ENCODE measurements at places on chromosomes 1 and 21.

GRCh38 chr1:219412772-219413171 is 200.1 kb downstream of the ZC3H11B start:
- no peak for DNase-seq

DNA sequence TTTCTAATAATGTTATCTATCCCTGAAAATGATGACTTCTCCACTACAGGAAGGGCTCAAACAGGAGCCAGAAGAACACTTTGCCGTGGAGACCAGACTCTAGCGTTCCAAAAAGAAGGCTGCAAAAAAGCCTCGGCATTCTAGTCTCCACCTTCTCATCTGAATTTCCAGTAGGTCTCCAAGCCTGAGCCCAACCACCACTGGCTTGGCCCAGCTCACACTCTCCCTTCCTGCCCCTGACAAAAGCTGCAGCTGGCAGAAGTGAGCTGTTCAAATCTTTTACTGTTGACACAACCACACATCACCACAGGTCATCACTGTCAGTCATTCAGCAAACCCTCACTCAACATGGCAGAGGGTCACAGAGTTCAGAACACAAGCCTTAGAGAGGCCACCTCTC is 69.3 kb downstream of the CAMK2N1 start:
- no peak for DNase-seq

DNA sequence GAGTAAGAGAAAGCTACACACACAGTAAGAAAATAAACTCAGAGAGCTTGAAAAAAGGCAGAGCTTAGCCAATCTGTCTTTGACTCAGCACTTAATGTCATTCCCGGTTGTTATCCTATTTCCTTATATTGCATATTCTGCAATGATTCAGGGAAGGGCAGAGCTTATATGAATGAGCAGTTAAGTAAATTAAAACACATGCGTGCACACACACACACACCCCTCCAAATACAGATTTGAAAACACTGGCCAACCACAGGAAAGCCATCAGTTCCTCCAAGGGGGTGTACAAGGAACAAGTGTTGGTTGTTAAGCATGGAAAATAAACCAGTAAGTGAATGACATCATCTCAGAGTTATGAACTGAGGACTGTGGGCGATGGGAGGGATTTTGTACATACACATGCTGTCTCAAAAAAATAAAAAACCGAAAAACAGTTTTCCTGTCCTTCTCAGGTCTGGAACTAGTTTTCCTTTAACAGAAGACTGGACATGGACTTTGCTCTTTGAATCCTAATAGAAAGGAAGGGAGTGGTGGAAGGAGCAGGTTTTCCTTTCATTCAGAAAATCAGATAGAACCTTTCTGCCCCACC is 1.0 kb downstream of the IQGAP3 start:
- DNase-seq, result no peak

DNA sequence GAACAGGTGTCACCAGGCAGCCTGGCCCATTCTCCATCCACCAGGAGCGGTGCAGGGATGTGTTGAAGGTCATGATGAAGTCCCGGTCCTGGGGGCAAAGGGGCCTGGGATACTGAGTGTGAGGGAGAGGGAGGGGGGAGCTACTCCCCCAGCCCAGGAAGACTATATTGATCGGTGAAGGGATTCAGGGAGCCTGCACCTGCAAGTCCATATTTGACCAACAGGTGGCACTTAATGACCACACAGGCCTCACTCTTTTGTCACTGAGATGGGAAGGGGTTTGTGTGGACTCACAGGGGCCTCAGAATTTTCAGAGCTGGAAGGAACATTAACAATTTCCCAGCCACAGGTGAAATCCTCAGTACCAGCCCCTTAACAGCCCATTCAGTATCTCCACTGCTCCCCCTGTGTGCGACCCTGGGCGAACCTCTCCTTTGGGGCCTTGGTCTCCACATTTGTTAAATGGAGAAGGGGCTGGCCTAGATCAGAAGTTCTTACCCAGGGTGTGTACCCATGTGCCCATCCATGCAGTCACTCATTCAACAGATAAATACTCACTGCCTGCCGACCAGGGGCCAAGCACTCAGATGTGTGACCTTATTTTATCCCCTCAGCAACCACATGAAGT is 55.6 kb downstream of the NKAIN1 start:
- no peak for DNase-seq

GRCh38 chr1:113949007-113949406 is 19.9 kb downstream of the HIPK1 start:
- DNase-seq, result no peak

- no peak for DNase-seq
These were observed 49.9 kb downstream of the STUM start for GRCh38 chr1:226598455-226598849.

DNA sequence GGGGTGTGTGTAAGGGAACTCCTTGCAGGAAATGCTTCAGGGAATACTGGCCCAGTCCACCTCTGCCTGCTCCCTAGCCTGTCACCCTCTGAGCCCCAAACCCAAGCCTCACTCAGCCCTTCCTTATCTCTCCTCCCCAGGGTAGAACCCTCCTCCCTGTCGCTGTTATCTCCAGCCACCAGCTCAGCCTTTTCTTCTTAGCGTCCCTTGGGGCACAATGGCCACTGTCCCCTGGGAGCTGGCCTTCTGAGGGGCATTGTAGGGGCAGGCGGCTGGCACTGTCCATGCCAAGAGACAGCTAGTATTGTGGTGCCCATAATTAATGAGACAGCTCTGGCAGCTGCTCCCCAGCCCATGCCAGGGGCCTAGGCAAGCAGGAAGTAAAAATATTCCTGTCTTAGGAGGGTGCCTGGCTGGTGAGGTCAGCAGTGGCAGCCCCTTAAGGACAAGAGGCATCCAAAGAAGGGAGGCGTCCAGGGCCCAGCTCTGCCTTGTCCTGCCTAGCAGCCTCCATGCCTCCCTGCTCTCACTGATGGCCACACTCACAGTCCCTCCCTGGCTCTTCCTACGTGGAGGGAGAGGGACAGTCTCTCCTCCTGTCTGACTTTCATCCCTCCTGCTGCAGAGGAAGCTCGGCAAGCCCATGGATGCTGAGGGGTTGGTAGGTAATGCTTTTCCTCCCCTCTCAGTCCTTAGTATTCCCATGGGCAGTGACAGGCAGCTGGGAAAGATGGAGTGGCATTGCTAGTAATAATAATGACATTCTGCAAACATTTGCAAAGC is 37.5 kb downstream of the KCNQ4 start:
- no peak for DNase-seq

DNA sequence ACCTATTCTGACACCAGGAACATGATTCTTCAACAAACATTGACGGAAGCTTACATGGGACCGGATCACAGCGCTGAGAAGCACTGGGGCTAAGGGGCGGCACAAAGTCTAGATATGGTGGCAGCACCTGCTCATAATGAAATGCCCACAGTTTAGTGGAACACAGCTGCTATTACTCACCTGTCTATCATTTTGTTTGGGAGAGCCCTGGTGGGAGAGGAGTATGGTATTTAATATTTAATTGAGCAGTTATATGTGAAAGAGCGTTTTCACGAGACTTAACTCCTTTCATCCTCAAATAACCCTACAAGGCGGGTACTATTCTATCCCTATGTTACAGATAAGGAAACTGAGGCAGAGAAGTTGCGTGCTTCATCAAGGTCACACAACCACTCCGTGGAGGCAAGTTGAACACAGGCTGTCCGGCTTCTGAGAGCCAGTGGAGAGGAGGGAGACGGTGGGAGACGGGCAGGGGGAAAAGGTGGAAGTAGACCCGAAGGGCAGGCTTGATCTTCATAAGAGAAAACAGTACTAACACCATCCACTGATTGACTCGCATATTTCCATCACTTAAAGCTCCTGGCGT is 790 bp upstream of the TSNAX start:
- no peak for DNase-seq

DNA sequence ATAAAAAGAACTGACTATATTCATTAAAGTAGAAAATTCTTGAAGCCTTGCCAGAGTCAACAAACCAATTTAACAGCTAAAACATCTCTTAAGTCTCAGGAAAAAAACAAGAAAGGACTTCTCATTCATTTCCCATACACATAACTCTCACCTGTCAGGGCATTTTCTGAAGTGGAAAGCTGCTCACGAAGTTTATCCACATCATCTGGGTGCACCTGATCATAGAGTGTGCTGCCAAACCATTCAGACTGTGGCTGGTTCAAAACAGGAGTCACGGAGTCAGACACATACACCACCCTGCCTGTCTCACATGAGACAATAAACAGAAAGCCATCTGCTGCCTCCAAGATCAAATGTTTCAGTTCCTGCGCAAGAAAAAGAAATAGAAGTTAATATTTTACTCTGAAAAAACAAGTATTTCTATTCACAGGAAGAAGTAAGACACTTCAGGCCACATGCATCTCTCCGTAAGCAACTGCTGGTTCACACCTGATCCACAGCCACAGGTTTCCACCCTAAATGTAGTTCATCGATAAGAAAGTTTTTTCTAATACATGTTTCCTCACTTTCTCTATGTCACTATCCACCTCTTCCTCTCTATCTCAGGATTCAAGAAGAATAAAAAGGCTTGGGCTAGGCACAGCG is 28.2 kb upstream of the CTSK start:
- no peak for DNase-seq

- no peak for DNase-seq
These were observed 69.4 kb downstream of the ZSWIM5 start for GRCh38 chr1:45136984-45137383.

GRCh38 chr1:98330224-98330623 is 331.3 kb upstream of the SNX7 start:
- no peak for DNase-seq

DNA sequence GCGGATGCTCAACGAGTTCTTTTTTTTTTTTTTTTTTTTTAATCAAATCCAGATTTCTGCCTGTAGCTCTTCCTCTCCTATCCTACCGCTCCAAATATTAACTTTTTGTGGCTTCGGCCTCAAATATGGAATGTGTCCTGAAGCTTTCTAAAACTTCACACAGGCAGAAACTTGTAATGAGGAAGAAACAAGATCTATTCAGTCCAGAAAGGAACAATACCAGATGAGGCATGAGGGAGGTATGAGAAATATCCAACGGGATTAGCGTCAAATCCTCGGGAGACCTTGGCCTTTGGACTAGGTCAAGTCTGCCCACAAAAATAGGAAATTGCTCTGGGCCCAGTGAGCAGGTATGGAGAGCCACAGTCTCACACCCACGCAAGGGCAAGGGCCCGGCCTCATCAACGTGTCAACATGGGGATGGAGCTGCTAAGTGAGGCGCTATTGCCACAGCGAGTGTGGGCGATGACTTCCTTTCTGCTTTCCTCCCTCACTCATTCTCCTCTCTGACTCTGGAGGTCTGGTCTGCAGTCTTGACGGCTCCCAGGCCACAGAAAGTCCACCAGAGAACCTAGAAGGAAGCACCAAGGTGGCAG is 66.6 kb downstream of the BCAR3 start:
- DNase-seq, result no peak

All from NCI-H1436 treated with DMSO at 0.1 percent for 48 hours (cell line).